Activated CD4-positive, alpha-beta T cell treated with anti-CD3 and anti-CD28 coated beads for 24 hours (primary cell): ENCODE measurements at places on chromosomes 1 and 21.

DNA sequence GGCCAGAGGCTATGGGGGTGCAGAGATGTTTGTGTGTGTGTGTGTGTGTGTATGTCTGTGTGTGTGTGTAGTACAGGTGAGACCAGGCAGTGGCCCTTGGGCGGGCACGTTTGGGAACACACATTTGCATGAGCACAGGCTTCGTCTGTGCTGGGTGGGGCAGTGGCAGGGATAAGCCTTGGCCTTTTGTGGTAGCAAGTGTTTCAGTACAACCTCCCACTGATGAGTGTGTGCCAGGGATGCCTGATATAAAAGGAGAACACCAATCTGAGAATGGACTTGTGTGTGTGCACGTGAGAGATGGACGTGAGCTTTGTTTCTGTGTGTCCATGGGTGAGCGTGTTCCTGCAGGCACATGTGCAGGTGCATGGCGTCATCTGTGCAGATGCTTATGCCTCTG is 3.0 kb downstream of the NTRK1 start:
- no peak for DNase-seq

- DNase-seq = no peak
Measured at GRCh38 chr1:46288485-46289133, 14.8 kb downstream of the LRRC41 start.

- DNase-seq = no peak
Measured at GRCh38 chr21:41685511-41686149, 81.2 kb downstream of the RIPK4 start.

DNA sequence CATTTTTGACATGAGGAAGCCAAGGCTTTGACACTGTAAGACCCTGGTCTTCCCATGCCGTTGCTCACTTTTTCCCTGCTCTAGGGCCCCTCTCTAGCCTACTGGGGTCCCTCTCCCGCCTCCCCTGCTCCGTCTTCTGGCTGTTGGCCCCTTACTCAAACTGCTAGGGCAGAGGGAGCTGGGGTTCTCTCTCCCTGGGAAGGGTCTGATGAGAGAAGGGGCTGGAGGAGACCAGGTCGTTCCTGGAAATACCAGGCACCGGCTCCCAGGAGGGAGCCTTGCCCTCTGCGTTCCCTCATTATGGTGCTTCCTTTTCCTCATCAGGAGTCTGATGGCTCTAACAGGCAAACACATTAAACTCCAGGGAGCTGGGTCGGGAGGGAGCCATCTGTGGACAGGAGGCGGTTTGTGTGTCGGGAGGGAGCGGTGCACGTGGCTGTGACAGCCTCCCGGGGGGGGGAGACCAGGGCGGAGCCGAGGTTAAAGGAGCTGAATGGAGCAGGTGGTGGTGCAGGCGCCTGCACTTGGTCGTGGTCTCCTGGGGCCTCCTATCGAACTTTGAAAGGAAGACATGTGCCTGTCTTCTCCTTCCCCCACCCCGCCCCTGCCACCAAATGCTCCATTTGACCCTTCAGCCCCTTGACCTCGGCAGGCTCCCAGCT is 35.4 kb upstream of the LHX4 start:
- no peak for DNase-seq

- DNase-seq = no peak
Measured at GRCh38 chr1:195744256-195744655, 864.0 kb downstream of the KCNT2 start.

- DNase-seq = no peak
Measured at GRCh38 chr1:97114842-97115241, 393.3 kb downstream of the PTBP2 start.

DNA sequence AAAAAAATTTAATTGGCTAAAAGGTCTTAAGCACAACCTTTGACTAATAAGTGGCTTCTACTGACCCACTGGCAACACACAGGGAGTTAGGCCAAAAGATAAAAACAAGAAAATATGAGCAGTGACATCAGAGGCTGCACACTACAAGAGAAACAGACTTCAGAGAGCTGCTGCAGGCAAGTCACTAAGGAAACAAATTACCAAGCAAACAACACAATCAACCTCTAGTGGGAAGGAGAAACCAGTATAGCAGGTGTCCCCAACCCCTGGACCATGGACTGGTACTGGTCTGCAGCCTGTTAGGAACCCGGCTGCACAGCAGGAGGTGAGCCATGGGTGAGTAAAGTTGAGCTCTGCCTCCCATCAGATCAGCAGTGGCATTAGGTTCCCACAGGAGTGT is 20.8 kb upstream of the ENSA start:
- DNase-seq = no peak
